ENCODE measurements at places on chromosomes 3 and 15.

- no peak for DNase-seq
Measured at GRCh38 chr3:169295912-169296570, 367.5 kb downstream of the MECOM start.

GRCh38 chr3:32117320-32117719 lies 10.9 kb downstream of the GPD1L start:
- DNase-seq: no peak

DNA sequence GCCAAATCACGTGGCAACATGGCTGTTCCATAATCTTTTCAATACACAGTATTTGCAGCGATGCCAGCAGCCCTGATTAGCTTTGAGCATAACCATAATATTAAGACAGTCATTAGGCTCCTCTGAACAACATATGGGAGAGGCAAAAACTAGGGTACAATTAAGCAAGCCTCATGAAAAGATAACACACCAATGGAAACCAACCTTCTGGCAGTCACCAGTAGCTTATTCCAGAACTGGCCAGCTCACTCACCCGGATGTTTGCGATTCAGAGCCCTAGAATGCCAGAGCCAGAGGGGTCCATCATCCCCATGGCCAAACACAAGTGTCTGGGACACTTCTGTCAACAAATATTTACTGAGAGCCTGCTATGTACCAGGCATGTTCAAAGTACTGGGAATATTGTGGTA lies 48.8 kb upstream of the PLXND1 start:
- no peak for DNase-seq

- peak; percentile 56 for DNase-seq
Measured at GRCh38 chr3:117788061-117788460, 1078.5 kb downstream of the TUSC7 start.

GRCh38 chr3:28612232-28612631 lies 263.6 kb upstream of the AZI2 start:
- no peak for DNase-seq

DNA sequence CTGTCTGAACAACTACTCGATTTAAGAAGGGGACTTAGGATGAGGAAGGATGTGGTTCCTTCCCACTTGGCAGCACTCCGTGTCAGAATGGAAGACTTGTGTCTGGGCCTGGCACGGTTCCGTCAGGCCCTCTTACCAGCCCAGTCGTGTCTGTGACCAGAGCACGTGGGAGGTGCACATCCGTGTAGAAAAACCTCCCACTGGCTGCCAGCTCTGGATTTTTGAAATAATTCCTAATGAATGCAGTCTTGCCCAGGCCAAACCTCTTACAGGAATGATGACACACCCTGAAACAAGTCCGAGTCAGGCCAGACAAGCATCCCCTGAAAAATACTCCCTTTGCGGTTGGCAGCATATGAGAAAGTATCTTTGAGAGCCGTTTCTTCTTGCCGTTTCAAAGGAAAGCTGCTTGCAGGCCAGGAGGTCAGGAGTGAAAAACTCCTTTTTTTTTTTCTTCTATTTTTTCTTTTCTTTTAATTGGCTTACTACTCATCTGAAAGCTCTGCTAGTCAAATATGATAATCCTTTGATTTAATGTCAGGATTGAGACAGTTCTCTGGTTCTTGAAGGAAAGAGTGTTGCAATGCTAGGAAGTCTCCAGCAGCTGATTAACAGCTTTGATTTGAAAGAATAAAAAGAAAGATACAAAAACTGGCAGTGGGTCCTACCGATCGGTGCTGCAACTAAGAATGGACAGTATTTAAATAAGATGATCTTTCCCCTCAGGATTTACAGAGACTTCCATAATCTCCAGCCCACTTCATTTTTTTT lies 19.8 kb downstream of the IL1RAP start:
- peak; percentile 87 for DNase-seq

GRCh38 chr15:68585574-68586273 lies 6.9 kb downstream of the CORO2B start:
- DNase-seq: no peak

- no peak for DNase-seq
Measured at GRCh38 chr3:127168271-127168670, 24.7 kb upstream of the PRR23E start.

DNA sequence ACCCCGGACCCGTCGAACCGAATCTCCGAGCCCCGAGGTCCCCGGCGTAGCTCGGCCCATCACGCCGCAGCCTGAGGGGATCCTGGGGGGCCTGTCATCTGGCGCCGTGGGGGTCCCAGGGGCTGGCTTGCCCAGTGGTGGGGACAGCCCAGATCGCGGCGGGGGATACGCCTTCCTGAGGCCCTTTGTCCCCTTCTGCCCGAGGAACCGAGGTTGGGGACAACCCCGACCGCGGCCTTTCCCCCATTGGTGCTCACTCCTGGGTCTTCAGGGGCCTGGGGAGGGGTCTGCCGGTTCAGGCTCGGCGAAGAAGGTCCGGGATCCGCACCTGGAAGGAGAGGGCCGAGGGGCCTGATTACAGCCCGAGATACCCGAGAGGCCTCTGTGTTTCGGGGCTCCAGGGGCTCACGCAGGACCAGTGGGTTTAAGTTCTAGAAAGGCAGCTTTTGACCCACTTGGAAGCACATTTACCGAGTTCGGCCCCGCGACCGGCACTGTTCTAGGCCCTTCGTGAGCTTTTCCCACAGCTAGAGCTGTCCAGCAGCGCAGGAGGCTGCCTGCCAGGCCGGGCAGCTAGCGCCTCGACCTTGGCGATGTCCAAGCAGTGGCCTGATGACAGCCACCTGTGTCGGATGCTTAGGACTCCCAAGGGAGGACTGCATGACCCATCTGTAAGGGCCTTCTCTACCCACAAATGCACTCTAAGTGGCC lies 504 bp downstream of the ABHD2 start:
- DNase-seq: peak; percentile 23

DNA sequence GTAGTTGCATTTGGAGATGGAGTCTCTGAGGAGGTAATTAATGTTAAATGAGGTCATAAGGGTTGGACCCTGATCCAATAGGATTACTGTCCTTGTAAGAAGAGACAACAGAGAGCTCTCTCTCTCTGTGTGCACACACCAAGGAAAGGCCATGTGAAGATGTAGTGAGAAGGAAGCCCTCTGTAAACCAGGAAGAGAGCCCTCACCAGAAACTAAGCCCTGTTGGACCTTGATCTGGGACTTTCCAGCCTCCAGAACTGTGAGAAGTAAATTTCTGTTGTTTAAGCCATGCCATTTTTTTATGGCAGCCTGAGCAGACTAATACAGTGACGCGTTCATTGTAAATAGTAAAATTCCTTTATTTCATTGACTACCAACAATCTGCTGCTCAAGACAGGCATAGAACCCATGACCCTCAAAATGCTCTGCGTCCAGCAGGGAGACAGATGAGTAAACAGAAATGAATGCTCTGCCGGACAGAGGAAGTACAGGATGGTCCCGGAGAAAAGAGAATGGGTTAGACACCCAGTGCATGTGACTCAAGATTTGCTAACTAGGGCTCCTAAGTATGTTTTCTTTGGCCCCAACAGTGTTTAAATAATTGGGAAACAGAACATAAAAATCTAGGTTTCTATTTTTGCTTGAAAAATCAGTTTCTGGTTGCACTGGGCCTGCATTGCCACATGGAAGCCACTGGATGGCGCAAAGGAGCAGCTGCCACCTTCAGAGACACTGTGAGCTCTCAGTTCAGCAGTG lies 37.9 kb upstream of the TNFAIP8L3 start:
- peak; percentile 74 for DNase-seq

GRCh38 chr15:100528833-100529428 lies at the start of gene CERS3:
TSS of gene CERS3 (minus strand) at chr15:100528950. CDS start at chr15:100501849, 27,101 bp downstream.
- no peak for DNase-seq

DNA sequence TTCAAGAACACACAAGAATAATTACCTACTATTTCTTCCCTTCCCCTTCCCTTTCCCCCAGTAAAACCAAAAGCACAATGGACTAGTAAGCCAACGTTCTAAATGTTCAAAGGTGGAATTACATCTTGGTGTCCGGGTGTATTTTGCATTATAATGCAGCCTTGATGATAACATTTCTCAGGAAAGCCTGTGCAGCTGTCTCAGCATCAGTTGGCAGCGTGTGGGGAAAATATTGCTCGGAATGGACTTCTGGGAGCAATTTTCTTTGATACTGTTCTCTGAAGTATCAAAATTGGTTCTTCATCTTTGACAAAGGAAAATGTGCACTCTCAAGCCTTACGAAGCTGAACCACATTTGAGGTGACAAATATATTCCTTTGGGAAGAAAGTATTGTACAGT lies 198.9 kb downstream of the AGBL1 start:
- DNase-seq: no peak

DNA sequence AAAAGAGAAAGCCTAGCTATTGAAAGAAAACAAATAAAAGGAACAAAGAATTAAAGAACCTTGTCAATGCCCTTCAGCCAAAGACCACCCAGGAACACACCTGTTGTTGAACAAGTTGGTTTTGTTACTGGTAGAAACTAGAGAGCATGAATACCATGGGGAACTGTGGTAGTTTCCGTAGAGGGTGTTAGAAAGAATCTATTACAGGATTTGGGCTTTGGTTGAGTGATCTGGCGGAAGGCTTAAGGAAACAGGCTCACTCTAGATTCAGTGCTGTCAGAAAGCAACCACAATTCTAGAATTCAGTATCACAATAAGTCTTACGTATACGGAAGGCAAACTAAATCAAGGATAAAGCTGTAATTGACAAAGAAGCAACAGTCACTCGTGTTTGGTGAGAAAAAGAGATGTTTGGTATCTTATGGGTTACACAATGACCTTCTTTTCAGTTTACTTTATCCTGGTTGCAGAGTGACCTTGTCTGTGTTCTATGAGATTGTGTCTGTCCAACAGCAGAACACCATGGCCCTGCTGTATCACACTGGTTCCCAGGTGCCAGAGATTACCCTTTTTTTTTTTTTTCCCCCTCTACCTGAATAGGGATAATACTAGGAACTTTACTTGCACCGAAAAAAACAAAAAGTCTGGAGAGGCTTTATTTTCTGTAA lies 265.9 kb downstream of the SHQ1 start:
- DNase-seq: no peak

DNA sequence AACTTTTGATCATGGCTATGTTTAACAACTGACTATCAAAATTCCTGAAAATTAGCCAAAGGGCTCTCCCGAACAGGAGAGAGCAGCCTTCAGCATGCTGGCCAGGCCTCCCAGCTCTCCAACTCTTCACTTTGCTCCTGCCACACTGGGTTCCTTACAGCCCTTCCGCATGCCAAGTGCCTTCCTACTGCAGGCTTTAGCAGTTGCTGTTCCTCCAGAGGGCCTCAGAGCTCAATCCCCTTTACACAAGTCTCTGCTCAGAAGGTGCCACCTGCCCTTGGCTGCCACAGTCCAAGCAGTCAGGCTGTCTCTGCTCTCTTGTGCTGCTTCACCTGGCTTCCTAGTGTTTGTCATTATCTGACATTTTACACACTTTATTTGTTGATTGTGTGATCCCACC lies 553.1 kb upstream of the PPP2R3A start:
- DNase-seq: no peak

DNA sequence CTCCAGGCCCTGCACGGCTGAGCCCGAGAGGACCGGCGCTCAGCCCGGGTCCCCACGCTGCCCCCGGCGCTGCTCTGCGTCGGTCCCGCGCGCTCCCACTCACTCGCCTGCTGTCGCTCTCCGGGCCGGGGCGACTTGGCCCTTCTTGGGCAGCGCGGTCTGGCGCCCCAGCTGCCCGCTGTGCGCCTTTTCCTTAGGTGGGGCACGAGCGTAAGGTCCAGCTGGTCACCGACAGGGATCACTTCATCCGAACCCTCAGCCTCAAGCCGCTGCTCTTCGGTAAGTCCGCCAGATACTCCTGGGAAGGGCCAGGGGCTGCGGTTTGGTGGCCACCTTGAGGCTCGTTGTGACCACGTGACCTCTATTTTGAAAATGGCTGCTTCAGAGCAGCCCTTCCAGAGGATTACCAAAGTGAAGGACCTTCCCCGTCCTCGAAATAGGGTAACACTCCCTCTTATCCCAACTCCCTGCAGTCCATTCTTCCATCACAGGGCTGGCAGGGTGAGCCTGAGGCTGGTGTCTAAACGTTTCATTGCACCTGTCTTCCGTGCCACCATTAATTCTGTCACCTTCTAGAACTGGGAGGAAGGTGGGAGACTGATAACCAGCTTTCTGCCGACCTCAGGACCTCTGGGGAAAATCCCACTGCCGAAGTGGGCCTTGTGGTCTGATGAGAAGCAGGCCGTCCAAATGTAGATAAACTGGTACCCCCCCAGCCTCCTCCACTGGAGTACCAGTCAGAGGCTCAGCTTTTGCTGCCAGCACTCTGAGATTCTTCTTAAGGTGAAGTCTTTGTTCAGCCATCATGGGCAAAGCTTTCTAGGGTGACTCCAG lies 812 bp downstream of the P4HTM start:
- no peak for DNase-seq

- peak; percentile 2 for DNase-seq
Measured at GRCh38 chr15:74027688-74028087, 33.2 kb downstream of the PML start.

- DNase-seq: no peak
Measured at GRCh38 chr15:52866698-52867097, 76.6 kb upstream of the ONECUT1 start.

GRCh38 chr3:158165730-158166129 lies 55.8 kb downstream of the RSRC1 start:
- no peak for DNase-seq

DNA sequence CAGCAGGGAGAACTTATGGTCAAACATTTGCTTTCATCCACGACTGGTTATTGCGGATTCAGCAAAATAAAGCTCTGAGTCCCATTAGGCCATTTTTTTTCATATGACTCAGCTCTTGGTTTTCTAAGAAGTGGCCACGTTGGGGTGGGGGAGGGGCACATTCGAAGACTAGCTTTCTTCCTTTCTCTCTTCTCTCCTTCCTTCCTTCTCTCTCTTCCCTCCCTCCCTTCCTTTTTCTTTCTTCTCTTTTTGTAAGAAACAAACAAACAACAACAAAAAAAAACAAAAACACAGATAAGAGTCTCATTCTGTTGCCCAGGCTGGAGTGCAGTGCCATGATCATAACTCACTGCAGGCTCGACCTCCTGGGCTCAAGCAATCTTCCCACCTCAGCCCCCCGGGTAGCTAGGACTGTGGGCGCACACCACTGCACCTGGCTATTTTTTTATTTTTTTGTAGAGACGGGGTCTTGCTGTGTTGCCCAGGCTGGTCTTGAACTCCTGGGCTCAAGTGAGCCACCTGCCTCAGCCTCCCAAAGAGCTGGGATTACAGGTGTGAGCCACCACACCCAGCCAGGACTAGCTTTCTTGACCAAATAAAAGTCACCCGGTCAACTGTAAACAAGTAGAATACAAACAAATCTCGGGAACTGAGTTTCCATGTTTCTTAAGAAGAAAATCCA lies 41.6 kb downstream of the ABCC5 start:
- DNase-seq: no peak

GRCh38 chr3:141950572-141951493 lies 74.4 kb downstream of the ATP1B3 start:
- no peak for DNase-seq

DNA sequence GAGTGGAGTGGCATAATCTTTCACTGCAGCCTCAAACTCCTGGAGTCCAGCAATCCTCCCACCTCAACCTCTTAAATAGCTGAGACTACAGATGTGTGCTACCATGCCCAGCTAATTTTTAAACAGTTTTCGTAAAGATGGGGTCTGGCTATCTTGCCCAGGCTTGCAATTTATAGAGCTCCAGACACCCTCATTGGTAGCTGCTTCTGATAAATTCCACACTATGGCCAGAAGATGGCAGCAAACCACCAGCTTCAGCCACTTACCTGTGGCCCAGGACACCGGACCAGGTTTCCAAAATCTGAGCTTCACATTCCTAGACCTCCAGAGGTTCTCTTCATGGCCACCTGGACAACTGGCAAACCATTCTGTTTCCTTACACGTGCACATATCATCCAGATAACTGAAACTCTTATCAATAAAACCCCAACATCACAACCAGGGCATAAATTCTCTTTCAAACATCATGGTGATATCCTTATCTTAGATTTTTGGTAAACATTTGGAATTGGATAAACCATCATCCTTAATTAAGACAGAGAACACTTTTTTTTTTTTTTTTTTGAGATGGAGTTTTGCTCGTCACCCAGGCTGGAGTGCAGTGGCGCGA lies 28.9 kb downstream of the FBXW12 start:
- peak; percentile 62 for DNase-seq
